Activated CD4-positive, alpha-beta T cell treated with anti-CD3 and anti-CD28 coated beads for 48 hours (primary cell): ENCODE measurements at places on chromosomes 2 and 18.

- DNase-seq = no peak
Observed at GRCh38 chr2:229179628-229180027, 91.5 kb downstream of the PID1 start.

GRCh38 chr18:48219810-48220499 is 189.2 kb downstream of the ZBTB7C start:
- no peak for DNase-seq

GRCh38 chr2:48346124-48346536 is 183.8 kb upstream of the STON1 start:
- no peak for DNase-seq

DNA sequence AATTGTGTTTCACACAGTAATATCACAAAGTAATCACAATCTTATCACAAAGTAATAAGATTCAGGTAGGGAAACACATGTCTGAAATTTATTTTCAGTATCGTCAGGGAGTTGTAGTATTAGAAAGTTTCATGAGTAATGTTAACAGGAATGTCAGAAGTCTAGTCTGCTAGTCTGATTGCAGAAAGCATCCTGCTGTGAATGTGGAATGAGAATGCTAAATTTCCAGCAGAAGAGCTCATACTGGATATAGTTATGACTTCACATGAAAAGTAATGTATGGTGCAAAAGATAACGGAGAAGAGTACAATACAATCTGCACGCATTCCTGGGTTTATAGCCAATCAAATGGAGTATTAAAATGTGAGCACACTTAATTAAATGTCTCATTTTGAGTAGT is 494.7 kb upstream of the SETBP1 start:
- no peak for DNase-seq

DNA sequence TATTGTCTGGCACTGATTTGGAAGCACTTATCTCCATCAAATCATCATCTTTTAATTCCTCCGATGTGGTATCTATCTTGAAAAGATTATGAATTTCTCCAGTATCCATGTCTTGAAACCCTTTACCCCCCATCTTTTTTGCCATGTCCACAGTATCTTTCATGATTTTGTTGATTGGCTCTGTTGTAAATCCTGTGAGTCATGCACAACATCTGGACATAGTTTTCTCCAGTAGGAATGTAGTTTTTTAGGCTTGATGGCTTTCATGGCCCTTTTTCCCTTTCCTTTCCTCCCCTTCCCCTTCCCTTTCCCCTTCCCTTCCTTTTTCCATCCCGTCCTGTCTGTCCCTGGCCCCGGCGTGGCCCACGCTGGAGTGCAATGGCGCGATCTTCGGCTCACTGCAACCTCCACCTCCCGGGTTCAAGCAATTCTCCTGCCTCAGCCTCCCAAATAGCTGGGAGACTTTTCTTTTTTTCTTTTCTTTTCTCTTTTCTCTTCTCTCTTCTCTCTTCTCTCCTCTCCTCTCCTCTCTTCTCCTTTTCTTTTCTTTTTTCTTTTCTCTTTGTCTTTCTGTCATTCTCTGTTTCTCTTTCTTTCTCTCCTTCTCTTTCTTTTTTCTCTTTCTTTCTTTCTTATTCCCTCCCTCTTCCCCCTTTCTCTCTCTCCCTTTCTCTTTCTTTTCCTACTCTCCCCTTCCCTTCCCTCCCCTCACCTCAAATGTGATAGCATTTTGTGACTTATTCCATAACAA is 18.4 kb upstream of the ZNF638 start:
- DNase-seq = no peak

- no peak for DNase-seq
Observed at GRCh38 chr18:50030146-50030545, 164.8 kb downstream of the MYO5B start.
